Activated CD4-positive, alpha-beta T cell treated with anti-CD3 and anti-CD28 coated beads for 24 hours (primary cell): ENCODE measurements at places on chromosomes 6 and 20.

- no peak for DNase-seq
These were observed 3.1 kb downstream of the STK38 start for GRCh38 chr6:36544228-36544627.

DNA sequence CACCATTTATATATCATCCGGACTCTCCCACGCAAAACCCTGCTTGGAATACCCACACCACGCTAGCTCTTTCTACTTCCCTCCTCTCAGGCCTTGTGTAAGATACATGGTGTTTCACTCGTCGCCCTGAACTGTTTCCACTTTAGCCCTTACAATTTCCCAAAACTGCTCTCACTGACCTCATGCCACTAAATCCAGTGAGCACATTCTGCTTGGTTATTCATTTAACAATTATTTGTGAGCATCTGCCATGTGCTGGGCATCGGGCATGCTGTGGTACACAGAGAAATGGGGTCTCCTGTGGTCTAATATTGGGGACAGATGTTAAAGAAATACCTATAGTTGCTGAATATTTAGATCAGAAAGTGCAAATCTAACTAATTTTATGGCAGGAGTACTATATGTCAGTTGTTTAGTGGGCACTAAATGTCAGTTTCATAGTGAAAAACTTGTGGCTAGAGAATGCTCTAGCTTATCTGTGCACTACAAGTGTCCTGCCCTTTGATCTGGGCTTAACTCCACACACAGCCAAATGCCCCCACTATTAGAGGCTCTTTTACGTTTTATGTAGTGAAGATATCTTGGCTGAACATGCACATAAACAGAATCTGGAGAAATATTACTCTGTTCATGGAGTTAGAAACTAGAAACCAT is 41.0 kb downstream of the PLEKHG1 start:
- DNase-seq = no peak

DNA sequence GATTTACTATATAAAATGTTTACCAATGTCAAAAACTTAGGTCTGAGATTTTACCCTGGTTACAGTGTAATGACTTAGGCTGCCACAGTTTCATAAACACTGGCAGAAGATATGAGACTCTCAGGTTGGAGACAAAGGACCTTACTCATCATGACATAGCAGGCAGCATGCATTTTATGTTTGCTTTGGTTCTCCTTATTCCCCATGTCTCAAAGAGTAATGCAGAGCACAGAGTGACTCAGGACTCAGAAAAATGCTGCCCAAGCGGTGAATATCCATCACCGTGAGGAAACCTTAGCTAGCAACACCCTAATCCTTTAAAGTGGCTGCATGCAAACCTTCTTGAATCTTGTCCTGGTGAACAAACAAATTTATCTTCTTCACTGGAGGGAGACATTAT is 112.1 kb upstream of the EYS start:
- no peak for DNase-seq

DNA sequence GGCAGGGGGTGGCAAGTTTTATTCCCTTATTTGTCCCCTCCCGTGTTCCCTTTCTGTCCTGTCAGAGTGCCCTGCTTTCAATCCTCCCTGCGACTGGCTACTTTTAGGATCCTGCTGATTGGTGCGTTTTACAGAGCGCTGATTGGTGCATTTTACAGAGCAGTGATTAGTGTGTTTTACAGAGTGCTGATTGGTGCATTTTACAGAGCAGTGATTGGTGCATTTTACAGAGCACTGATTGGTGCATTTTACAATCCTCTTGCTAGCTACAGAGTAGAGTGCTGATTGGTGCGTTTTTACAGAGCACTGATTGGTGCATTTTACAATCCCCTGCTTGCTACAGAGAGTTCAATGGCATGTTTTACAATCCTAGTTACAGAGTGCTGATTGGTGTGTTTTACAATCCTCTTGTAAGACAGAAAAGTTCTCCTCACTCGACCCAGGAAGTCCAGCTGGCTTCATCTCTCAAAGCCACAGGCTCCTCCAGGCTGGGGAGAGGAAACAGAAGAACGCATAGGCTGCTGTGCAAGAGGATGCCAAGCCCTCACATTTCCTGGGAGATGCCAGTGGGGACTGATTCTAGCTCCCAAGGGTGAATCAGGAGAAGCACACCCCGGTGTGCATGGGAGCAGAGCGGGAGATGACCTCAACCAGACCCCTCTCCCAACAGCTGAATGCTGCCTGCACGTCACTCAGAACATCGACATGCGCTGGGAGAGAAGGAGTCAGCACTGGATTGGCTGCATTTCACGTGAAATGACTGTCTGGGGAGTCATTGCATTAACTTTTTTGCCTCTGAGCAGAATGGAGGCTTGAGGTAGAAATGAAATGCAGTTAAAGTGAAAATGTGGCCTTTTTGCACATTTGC is 48.3 kb upstream of the SLC22A23 start:
- DNase-seq = no peak

DNA sequence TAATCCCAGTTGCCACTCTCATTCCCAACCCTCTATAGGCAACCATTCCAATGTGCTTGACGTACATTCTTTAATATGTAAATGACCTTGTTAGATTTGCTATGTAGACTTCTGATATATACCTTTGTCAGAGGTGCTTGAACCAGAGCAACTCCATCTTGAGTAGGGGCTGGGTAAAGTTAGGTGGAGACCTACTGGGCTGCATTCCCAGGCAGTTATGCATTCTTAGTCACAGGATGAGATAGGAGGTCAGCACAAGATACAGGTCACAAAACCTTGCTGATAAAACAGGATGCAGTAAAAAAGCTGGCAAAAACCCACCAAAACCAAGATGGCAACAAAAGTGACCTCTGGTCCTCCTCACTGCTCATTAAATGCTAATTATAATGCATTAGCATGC is 8.3 kb upstream of the HM13 start:
- no peak for DNase-seq

- DNase-seq = no peak
These were observed 138.3 kb downstream of the CD83 start for GRCh38 chr6:14255916-14256315.

DNA sequence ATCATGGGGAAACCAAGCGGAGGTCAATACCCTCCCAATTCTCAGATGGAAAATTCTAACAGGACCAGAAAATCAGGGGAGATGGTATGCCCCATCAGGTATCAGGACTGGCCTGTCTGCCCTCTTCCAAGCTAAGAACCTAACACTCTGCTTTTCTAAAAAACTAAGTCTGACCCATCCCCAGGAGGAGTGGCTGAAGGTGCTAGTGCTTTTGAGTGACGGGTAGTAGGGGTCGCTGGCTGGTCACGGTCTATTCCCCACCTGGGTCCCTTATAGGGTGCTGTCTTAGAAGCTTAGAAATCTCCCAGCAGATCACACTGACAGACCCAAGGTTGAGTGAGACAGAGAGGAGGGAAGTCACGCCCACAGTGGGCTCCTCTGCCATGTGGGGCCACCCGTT is 9.6 kb downstream of the ABHD16A start:
- no peak for DNase-seq

GRCh38 chr6:135149376-135149775 is 31.7 kb upstream of the MYB start:
- DNase-seq = no peak

DNA sequence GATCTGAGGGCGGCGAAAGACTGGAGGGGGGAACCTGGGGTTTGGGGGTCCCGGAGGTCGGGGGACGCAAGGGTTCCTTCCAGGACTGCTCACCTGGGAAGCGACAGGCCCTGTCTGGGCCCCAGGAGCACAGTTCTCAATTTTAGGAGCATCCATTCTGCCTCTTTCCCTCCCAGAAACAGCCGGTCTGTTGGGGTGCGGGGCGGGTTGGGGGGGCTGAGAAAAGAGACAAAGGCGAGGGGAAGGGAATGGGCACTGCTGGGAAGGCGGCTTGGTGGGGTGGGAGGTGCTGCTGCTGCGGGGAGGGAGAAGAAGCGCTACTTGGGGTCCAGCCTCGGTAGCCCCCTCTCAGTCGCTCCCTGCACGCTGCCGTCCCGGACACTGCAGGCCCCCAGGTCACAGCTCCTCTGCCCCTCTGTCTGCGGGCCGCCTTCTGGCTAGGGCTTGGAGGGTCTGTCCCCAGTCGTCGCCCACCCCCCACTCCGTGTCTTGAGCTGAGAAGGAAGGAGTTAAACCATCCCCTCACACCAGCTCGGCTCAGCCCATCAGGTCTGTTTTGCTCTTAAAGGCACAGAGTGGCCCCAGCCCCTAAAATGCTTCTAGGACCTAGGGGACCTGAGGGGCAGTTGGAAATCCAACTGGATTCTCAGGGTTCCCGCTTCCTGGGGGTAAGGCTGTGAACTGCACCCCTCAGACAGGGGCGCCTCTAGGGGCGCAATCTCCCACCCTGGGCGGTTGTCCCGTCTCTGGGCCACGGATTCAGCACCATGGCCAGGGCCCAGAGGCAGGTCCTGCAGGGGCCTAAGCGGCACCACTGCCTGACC is 690 bp downstream of the GDAP1L1 start:
- DNase-seq = no peak

DNA sequence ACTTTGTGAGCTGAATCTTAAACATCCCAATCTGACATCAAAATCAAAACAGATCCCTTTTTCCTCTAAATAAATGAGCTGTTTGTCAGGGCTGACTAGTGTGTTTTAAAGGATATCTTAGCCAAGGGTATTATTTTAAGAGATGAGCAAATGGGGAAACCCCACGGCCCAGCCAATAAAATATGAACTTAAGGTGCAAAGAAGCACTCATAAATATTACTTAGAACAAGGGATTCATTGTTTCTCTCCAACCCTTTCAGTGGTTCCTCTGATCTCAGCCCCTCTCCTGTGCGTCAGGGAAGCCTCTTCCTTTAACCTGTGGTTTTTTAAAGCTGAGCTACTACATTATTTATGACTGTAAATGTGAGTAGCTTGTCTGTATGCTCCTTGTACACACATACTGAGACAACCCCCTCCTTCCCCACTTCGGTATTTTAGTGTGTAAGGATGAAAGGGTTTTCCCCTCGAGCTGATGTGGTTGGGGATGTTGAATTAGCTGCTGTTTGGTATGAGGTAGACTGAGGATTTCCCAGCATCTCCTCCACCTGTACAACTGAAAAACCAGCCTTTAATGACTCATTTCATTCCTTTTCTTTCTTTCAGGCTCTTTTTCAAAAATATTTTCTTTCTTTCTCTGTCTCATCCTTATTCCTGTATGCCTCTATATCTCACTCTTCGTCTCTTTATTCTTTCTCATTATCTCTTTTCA is 6.5 kb downstream of the BMP5 start:
- DNase-seq = no peak

GRCh38 chr6:1702580-1703051 is 92.9 kb downstream of the FOXC1 start:
- no peak for DNase-seq

DNA sequence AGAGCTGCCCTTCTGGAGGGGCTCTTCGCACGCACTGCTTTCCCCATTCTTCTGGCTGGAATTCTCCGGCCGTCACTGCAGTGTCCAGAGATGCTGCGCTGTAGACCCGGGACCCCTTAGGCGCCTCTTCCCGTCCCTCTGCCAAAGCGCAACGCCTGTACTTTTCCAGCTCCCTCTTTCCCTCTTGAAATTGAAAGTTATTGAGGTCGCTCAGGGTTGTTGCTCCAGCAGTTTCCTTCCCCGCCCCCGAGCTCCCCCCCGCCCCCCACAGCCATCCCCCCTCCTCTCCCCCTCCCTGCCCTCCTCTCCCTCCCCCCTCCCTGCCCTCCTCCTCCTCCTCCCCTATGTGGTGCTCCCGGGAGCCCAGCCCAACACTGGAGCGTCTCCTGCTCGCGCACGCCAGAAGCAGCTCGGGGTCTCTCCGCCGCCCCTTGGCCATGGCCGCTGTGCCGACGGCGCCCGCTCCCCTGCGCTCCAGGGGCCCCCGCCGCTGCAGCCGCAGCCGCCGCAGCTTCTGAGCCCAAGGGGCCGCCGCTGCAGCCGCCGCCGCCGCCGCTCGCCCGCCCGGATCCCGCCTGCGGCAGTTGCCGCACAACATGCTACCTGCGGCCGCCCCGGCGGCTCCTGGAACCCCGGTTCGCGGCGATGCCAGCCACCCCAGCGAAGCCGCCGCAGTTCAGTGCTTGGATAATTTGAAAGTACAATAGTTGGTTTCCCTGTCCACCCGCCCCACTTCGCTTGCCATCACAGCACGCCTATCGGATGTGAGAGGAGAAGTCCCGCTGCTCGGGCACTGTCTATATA is at the start of gene RSPO3:
TSS of gene RSPO3 (plus strand) at position 374 of the 804 bp plus-strand sequence. CDS start 522 bp downstream, outside the sequence.
- no peak for DNase-seq

GRCh38 chr20:13430346-13431002 is 208.3 kb downstream of the TASP1 start:
- no peak for DNase-seq

GRCh38 chr6:147936703-147937470 is 405.8 kb upstream of the SASH1 start:
- DNase-seq = no peak

DNA sequence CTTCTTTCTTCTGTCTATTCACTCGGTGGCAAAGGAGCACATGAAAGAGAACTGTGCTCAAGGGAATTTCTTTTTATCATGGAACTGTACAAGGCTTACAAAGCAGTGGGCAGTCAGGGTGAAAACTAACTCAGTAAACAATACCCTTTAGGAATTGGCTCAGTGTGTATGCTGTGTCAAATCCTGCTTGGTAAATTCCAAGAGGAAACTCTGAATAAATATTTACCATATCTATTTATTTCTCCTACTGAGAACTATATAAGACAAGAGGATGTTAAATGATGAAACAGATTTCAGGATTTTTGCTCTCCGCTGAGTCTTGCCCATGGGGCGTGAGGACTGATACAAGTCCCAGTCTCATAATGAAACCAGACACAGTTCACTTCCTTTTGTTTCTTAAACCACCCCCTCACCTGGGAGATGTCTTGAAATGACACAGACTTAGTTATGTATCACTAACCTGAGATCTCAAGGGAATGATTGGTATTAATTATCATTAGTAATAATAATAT is 188.8 kb downstream of the BACH2 start:
- no peak for DNase-seq

DNA sequence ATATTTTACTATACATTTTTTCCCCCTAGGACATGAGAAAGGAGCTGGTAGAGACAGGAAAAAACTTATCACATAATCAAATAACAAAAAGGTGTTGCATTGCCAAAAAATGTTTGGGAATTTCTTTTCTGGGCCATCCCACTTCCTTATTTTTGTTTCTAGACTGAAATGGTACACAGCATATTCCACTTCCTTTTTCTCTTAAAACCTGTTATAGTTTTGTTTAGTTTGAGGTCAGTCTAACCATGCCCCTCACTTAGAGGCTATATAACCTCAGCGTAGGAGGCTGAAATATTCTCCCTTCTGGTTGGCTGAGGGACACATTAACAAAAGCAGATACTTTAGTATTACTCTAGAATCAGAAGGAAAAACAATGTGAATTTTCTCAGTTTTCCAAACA is 323.9 kb downstream of the GJA1 start:
- no peak for DNase-seq

DNA sequence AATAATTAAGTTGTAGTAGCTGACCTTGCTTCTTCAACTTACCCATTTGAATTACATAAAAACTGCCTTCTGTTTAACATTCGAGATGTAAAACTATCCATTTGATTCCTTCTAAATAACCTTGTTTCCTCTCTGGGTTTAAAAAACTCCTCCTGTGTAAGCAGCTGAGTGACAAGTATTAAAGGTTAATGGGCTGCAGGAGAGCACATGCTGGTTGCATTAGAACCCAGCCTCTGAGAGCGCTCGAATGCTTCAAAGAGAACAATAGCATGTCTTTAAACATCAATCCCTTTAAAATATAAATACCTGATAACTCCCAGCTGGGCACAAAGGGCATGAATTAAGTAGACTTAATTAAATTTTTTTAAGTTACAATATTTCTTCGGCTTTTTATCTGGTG is 215.8 kb downstream of the EYA4 start:
- DNase-seq = no peak

GRCh38 chr6:104472021-104472901 is 387.5 kb downstream of the HACE1 start:
- no peak for DNase-seq
